Globus pallidus (tissue), 1 donor: ENCODE measurements at places on chromosomes 13 and 19.
A peak's percentile ranks its signal among the peaks of the same experiment; 100 is the strongest.

- no peak for DNase-seq
These were observed 439.3 kb downstream of the PCDH20 start for GRCh38 chr13:60976367-60976766.

DNA sequence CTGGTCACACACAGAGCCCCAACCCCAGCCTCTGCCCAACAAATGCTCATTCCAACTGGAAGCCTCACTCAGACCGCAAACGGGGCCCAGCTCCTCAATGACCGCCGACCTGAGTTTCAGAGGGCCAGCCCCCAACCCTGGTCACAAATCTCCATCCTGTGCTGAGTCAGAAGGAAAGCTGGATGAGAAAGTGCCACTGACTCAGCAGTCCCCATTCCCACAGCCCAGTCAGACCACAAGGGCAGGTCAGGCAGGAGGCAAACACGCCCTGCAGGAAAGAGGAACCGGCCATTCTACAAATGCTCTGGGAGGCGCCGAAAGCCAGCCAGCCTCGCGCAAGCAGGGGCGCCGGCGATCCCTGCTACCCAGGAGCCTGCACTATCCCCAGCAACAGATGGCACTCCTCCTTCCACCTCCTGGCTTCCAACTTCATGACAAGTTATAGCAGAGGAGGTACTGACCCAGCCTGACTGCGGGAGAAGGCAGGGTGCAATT lies 14.1 kb upstream of the PRKD2 start:
- no peak for DNase-seq

GRCh38 chr13:110409581-110409992 lies 102.5 kb downstream of the COL4A2 start:
- DNase-seq = no peak

GRCh38 chr13:42494157-42494556 lies 79.8 kb upstream of the TNFSF11 start:
- no peak for DNase-seq

GRCh38 chr13:110030394-110030928 lies 244.1 kb upstream of the IRS2 start:
- no peak for DNase-seq

- peak; percentile 88 for DNase-seq
These were observed 4.6 kb downstream of the PIK3R2 start for GRCh38 chr19:18157465-18158063.

DNA sequence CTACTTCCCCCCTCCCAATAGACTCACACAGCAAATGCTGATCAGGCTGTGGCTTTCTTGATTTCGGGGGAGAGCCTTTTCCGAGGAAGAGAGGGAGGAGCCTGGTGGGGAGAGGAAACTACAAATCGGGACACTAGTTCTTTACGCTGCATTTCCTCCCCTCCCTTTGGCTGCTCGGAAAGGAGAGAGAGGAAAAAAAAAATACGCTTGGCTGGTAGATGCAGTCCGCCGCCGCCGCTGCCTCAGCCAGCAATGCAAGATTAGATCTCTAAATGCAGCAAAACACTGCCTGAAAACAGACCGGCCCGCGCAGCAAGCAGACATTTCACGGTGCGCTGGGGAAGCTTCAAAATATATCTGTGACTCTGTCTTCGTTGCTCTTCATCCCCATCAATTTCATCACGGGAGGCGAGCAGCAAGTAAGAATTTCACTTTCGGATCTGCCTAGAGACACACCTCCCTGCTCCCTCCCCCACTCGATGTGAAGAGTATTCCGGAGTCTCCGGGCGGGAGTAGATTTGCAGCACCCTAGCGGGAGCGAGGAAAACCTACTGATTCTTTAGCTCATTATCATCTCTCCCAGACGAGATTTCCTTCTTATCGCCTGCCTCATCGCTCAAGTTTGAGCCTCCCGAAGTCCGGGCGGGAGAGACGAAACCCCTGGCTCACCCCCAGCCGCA lies at the start of gene PCDH17:
Gene PCDH17 (plus strand): TSS at position 149 of the 680 bp plus-strand sequence. CDS start 803 bp downstream, outside the sequence.
- DNase-seq = peak; percentile 83

DNA sequence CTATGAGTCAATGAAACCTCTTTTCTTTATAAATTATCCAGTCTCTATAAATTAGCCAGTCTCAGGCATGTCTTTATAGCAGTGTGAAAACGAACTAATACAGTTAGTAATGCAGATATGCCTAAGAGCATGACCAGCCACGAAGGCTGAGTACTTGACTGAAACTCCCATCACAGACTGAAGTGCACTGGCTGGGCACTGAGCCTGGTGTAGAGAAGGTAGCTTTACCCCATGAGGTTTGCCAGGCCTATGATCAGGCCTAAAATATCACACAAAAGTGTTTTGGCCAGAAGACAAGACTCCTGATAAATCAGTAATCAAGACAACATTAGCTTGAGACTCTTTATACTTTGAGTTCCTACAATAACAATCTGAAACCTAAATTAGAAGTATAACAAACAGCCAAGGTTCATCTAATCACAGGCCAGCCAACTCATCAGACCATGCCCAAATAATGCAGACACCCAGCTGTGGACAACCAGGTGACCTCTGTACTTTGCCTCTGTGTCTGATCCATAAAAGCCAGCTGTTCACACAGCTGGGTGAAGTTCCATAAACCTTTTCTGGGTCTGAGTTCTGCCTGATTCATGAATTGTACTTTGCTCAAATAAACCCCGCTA lies 771.8 kb upstream of the SLITRK1 start:
- DNase-seq = no peak

GRCh38 chr13:33945477-33945876 lies 127.5 kb downstream of the RFC3 start:
- DNase-seq = no peak

GRCh38 chr13:76338003-76338402 lies 548.2 kb downstream of the KCTD12 start:
- no peak for DNase-seq

- no peak for DNase-seq
These were observed 512.2 kb downstream of the LMO7 start for GRCh38 chr13:76148374-76148773.

DNA sequence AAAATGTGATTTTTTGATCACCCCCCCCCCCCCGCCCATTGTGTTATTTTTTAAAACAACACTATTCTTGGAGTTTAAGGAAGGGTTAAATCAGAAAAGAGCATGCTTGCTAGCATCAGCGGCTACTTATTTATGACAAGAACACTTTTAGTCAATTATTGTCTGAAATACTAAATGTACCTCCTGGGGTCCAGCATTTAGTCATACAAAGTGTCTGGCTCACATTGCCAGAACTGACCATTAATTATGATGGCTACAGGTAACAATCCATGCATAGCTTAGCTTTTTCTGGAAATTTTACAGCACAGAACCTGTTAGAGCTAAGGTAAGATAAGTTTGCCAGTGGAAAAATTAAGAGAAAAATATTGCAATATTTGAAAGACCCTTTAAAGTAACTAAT lies 90.1 kb downstream of the PCDH9 start:
- DNase-seq = no peak

- DNase-seq = peak; percentile 71
These were observed 244.8 kb downstream of the PCDH20 start for GRCh38 chr13:61170856-61171255.

DNA sequence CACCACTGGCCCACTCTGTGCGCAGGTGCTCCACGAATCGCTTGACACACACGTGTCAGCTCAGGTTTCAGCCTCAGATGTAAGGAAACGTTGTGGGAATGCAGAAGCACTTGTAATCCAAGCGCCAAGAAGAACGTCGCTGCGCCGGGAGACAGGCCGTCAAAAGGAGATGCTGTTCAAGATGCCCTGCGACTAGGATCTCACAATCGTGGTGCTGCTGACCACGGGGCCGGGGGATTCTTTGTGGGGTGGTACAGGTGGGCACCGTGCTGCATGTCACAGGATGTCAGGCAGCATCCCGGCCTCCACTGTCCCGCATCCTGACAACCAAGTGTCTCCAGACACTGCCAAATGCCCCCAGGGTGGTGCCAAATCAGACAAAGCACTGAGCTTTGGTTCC lies 16.9 kb upstream of the SIGLEC11 start:
- no peak for DNase-seq

- peak; percentile 27 for DNase-seq
These were observed 23.3 kb upstream of the GGACT start for GRCh38 chr13:100611678-100612492.

DNA sequence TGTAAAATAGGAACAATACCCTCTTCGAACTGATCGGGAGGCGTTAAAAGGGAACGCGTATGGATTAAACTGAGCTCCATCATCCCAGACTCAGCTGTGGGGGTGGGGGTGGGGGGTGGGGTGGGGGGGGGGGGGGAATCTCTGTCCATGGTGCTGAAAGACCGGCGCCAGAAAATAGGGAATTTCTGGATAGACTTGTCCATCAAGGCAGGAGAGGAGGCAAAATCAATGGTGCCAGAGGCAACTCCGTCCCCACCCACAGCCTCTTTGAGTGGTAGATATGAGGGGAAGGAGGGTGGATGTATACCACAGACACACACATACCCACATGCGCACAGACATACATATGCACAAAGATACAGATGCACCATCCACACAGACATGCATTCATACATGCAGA lies 37.4 kb downstream of the ZNF787 start:
- DNase-seq = no peak

DNA sequence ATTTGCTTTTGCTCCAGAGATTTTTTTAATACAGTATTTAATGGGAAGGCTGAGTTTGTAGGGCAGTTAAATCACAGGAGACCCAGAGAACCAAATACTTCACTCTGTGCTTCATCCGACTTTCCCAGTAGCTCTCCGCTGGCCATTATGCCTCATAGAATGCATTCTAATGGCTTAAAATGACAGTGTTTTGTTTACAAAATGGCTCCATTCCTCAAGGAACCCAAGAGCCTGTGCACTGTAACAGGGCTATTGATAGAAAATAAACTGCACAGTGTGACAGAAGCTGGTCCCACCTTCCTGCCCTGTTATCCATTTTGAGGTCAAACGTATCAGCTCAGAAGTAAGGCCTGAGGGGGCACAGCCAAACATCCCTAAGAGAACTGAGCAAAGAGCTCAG lies 136.5 kb downstream of the RAP2A start:
- DNase-seq = no peak

DNA sequence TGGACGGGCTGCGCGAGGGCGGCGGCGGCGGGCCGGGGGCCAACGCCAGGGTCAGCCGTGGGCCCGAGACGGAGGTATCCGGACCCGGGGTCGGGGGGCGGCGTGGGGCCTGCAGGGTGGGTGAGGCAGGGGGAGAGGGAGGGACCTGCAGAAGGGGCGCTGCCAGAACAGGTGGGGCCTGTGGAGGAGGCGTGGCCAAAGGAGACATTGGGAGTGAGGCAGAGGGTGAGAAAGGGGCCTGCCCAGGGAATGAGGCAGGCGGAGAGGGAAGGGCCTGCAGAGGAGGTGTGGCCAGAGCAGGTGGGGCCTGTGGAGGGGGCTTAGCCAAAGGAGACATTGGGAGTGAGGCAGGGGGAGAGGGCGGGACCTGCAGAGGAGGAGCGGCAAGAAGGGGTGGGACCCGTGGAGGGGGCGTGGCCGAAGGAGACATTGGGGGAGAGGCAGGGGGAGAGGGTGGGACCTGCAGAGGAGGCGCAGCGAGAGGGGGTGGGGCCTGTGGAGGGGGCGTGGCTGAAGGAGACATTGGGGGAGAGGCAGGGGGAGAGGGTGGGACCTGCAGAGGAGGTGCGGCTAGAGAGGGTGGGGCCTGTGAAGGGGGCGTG lies 4.2 kb downstream of the PRR36 start:
- no peak for DNase-seq

DNA sequence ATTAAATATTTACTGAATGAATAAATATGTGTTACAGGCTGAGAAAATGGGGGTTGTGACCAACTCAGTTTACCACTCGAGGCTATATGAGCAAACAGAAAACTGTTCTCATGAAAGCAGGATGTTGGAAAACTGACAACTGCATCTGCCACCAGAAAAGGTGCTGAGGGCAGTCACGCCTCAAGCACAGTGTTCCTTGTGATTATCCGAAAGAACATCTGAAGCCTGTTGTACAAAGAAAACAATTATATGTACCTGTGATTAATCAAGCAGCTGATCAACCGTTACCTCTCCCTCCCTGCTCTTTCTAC lies 6.2 kb upstream of the KLK13 start:
- DNase-seq = no peak

- no peak for DNase-seq
These were observed 151.0 kb upstream of the RXFP2 start for GRCh38 chr13:31588316-31588715.

GRCh38 chr13:83184819-83185218 lies 697.5 kb downstream of the SLITRK1 start:
- DNase-seq = no peak

GRCh38 chr19:17001603-17002183 lies 24.9 kb downstream of the CPAMD8 start:
- DNase-seq = no peak

GRCh38 chr13:99363949-99364348 lies 56.8 kb upstream of the GPR183 start:
- DNase-seq = no peak

DNA sequence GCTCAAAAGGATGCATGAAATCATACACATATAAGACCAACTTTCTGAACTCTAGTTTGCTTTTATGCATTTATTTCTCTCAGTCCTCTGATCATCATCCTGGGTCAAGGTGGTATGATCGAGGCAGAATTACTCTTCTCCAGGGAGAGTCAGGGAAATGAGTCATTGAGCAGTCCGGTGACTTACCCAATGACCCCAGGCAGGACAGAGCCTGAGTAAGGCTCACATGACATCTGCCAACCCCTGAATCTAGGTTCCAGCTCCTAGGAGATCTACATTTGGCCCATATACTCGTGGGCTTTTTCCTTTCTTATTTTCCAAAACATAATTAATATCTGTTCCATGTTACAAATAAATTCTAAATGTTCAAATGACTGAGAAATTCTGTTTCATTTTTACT lies 502.3 kb downstream of the FOXO1 start:
- DNase-seq = no peak

DNA sequence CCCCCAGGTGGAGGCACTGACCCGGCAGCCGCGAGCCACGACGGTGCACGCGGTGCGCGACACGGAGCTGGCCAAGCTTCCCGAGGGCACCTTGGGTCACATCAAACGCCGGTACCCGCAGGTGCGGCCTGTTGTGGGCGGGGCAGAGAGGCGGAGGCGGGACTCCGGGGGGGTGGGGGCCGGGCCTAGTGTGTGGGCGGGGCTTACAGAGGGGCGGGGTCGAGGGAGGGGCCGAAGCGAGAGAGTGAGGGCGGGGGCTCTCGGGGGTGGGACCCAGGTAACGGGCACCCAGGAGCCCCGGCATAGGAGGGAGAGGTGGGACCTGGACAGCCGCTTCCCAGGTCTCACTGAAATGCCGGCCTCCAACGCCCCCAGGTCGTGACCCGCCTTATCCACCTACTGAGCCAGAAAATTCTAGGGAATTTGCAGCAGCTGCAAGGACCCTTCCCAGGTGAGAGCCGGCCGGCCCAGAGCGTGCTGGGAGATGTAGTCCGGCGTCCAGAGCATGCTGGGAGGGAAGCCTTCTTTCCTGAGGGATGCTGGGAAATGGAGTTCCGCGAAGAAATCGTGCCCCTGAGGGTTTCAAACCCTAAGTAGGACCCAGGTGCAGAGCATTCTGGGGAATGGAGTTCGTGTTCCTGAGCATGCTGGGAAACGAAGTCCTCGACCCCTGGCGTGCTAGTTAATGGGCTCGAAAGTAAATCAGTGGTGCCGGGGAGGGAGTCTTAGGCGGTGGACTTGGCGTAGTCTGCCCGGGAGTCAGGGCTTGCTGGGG lies 15.7 kb downstream of the PNPLA6 start:
- peak; percentile 70 for DNase-seq

GRCh38 chr13:34011552-34012085 lies 193.7 kb downstream of the RFC3 start:
- DNase-seq = no peak
